ENCODE measurements at places on chromosomes 3 and 15.

DNA sequence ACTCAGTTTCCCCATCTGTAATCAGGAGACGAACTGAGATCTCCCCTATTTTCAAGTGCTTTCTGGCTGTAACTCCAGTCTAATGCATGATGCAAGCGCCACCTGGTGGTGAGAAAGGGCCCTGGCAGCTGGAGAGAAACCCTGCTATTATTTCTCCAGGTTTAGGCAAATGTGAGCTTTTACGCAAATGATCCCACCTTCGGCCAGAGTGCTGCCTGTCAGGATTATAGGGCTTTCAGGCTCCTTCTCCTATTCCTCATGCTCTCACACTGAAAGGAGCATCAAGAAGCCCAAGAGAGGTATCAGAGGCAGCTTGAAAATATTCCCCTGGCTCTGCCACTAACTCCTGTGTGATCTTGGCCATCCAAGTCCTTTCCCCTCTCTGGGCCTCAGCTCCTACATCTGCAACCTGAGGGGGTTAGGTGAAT lies 93.9 kb upstream of the RASGRF1 start:
- peak; percentile 43 for DNase-seq

- DNase-seq, result peak; percentile 28
Measured at GRCh38 chr15:58748852-58749531, 515 bp downstream of the ADAM10 start.

DNA sequence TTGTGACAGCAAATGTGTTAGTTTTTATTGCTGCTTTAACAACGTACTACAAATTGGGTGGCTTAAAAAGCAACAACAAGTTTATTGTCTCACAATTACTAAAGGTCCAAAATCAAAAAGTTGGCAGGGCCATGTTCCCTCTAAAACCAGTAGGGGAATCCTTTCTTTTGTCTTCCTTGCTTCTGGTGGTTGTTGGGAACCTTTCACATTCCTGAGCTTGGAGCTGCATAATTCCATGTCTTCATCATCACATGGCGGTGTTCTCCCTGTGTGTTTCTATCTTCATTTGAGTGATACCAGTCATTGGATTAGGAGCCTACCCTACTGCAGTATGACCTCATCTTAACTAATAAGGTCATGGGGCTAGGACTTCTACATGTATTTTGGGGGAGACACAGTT lies 7.4 kb downstream of the SPRED1 start:
- no peak for DNase-seq

GRCh38 chr15:87736401-87736800 lies 520.1 kb downstream of the NTRK3 start:
- no peak for DNase-seq

DNA sequence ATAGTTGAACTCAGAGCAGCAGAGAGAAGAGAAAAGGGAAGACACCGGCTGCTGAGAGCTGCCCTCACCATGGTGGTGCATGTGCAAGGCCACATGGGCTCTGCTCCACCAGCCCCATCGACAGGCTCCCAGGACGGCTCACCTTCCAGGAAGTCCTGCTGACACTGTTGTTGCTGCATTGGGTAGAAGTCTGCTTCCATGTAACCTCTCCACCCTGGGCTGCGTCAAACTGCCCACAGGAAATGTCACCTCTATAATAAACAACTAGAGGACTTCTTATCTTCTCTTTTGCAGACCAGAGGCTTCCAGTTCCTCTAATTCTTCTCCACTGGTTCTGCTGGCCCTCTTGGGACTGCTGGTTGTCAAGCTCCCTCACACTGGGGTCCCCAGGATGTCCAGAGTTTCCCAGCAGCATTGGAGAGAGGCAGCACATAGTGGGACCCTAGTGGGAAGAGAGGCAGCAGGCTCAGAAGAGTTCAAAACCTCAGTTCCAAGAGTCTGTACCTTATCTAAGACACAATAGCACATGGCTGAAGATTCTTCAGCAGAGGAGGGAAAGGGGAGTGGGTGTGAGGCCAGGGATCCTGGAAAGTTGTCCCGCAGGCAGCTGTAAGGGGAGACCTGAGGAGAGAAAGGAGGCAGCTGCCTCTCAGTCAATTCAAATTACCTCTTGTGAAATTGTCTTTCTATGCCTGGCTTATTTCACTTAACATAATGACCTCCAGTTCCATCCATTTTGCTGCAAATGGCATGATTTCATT lies 5.8 kb upstream of the CCR3 start:
- no peak for DNase-seq

DNA sequence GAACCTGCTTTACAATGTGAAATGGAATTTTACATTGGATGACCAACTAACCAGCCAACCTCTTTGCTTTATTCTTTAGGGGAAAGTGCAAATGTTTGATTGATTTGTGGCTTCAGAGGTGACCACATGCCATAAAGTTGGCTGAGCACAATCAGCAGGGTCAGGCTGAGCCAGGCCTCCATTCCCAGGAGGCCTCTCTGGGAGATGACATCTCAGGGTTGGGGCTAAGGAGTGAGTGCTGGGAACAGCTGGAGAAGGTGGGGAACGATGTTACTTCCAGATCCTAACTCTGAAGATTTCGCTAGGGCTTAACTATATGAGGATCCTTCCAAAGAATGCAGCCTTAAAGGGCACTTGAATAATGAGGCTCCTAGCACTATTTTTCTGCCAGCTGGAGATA lies 131.7 kb downstream of the ATP10A start:
- no peak for DNase-seq

DNA sequence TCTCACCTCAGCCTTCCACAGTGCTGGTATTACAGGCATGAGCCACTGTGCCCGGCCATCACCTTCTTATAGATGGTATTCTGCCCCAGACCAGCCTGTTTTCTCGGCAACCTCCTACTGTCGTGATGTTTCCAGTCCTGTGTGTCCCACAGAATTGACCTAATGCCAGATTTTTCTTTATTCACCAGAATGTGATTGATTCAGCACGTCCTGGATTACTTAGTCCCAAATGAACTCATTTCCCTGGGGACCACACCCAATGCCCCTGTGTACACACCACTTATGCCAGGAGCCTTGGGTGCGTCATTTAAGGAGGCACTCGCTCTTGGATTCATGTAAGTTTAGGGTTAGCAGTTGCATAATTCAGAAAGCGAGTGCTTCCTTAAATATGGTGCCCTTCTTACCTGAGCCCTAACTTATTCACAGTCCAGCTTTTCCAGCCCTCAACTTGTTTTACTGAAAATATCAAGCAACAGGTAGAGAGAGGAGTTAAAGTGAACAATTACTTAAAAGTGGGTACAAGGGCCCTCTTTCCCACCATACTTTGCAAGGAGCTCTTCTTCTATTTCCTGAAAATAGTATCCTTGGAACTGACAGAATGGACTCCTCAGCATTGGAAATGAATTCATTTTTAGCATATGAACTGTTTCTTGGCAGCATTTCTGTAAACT lies 64.6 kb upstream of the UBE2E1 start:
- DNase-seq, result no peak

DNA sequence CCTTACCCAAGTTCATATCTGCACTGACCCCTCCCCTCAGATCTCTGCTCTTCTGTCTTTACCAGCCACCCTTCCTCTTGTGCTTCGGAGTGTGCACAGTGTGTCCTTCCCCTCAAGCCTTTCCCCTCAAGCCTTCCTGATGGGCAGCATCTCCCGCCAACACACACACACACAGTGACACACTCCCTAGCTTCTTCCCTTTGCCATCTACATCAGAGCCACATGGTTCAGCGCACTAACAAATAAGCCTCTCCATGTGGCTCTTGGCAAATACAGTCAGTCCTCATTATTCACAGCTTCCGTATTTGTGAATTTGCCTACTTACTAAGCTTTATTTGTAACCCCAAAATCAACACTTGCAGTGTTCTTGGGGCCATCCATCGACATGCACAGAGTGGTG lies 37.5 kb downstream of the SH3BP5 start:
- no peak for DNase-seq

DNA sequence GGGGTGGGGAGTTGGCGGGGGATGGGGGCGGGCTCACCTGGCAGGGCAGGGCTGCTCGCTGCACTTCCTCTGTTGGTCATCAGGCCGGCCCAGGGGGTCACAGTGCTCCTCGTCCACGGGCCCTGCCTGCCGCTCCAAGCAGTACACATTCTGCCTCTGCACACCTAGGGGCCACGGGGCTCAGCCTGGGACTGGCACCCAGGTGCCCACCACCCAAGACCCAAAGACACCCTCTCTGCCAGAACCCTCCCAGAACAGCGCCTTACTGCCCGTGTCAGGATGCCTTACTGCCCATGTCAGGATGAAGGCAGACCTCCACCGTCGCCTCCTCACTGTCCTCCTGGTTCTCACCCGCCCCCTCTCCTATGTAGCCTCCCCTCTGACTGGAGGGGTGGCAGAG lies 43.2 kb downstream of the ADAMTS7 start:
- no peak for DNase-seq

DNA sequence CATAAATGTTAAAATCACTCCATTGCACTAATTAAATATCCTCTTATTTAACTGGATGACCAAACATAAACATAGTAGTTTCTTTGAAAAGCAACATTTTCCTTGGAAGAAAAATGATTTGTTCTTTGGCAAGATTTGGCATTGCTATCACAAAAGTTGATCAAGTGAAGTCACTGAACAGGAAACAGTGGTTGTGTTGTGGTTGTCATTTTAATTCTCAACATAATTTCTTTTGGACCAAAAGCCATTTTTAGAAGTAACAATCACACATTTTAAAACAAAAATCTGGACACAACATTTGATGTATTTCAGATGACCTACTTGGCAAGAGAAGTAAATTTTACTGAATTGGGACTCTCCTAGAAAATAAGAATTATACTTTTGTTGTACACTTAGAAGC lies 872.3 kb downstream of the ROBO1 start:
- DNase-seq, result no peak

DNA sequence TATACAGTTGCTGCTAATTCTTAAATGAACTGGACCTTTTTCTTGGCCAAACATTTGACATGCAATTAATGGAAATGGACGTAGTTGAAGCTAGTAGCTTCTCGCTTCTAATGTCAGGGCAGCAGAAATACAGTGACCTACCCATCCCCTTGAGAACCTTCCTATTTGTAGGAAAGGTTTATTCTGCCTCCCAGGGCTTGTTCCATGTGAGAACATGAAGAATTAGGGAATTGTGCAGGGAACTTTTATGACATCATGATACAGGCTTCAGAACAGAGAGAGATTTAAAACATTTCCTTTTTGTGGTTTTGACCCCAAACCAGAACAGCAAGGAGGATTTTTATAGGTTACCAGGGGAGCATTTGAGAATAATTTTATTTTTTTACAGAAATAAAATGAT lies 406.6 kb upstream of the PPP2R3A start:
- DNase-seq, result no peak

DNA sequence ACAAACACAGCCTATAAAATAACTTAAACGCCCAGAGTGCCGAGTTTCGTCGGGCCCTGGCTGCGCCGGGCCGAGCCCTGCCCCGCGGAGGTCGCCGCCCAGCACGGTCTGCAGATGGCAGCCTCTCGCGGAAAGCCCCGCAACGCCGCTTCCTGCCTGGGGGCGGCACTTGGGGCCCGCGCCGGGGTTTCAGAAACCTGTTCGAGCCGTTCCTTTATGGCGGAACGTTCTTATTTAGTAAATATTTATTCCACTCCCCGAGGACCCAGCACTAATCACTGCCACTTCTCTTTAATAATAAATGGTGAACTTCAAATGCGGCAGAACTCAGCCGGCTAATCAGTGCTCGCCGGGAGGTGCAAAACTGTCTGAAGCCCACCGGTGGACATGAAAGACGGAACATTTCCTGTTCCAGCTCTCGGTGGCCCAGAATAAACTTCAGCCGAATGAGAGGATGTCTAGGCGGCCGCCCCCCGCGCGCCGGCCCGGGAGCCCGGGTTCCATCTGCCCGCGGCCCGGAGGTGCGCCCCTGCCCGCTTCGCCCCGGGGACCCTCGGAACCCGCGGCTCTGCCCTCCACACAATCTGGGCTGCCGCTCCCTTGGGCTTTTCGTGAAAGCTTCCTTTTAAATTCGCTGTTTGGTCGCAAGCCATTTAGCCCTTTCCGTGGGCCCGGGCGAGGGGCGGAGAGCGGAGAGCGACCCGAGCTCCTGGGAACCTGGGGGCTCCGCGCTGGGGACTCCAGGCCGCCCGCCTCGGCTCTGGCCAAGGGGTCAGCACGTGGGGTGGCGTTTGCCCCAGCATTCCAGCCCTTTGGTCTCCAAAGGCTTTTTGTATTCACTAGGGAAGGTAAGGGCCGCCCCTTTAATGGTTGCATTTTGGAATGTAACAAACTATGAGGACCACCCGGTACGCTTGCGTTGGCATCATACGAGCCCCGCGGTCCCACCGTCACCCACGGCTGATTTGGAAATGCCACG lies 110.8 kb upstream of the ATP11B start:
- DNase-seq, result no peak

DNA sequence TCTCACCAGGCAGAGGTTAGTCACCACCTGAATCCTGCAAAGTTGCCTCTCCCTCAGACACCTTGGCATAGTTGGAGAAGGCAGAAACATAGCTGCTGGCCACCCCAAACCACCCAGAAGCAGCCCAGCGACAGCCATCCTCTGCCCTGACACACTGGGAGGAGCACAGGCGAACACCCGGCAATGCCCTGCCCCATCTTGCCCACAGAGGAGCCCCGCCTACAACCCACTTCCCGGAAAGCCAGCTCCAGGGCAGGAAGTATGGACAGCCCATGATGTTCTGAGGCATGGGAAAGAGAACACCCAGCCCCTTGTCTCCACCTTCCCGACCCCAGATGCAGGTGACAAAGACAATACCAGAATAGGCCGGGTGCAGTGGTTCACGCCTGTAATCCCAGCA lies 12.6 kb upstream of the SHISA5 start:
- DNase-seq, result no peak
